Hematopoietic multipotent progenitor cell treated with erythropoietin and hydrocortisone succinate and interleukin-3 and kit ligand, for 6 days (in vitro differentiated cells): ENCODE measurements at places on chromosomes 3 and 15.

DNA sequence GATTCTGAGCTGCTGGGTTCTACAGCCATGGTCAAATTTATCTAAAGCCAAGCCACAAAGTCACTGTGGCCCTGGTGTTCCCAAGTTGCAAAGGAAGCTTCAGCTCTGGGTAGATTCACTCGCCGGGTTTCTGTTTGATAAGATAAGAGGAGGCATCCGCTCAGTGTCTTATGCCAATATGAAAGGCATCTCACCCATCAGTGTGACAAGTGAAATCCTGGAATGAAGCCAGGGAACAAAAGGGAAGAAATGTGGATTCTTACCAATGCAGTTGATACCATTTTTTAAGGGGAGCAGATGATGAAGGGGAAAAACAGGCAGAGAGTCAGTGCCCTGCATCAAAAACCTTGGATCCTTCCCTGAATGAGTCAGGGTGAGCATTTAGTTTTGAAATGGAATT, 2.8 kb upstream of the CPNE4 start:
- peak; percentile 13 for DNase-seq

- DNase-seq: no peak
Observed at GRCh38 chr3:38152609-38153008, 12.7 kb upstream of the OXSR1 start.

GRCh38 chr3:49937090-49937489, 2.9 kb upstream of the RBM6 start:
- peak; percentile 37 for DNase-seq

DNA sequence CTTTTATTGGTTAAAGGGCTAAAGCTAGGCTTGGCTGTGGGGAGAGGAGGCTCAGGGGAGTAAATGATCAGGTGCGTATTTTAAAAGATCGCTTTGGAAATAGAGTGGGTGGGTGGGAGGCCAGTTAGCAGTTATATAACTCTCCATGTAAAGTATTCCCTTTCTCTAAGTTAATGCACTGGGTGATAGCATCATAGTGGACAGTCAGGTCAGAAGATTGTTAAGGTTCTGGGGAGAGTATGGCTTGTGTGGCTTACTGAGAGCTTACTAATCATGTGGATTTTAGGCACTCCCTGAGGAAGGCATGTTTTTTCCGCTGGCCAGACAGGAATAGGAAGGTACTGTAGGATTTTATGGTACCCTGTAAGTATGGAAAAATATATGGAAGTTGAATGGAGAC, 6.3 kb upstream of the EIF3J start:
- no peak for DNase-seq

GRCh38 chr15:98666841-98667240, 18.5 kb downstream of the IGF1R start:
- no peak for DNase-seq

- peak; percentile 2 for DNase-seq
Observed at GRCh38 chr3:43584043-43584826, 37.6 kb downstream of the ANO10 start.

DNA sequence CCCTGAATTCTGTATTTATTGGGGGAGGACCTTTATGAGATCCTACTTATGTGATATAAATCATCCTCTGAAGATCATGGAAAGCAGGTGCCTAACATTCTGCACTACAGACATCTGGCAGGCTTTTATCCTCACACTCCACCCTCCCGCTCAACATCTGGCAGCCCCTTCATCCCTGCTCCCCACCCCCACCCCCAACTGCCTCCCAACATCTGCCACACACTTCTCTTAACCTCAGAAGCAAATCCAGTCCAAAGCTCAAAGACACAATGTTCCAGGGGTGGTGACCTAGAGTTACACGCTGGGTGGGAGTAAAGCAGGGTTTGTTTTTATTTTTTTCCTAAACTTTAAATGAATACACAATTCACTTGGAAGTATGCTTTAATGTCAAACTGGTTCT, 184.5 kb upstream of the ATP11B start:
- DNase-seq: no peak

DNA sequence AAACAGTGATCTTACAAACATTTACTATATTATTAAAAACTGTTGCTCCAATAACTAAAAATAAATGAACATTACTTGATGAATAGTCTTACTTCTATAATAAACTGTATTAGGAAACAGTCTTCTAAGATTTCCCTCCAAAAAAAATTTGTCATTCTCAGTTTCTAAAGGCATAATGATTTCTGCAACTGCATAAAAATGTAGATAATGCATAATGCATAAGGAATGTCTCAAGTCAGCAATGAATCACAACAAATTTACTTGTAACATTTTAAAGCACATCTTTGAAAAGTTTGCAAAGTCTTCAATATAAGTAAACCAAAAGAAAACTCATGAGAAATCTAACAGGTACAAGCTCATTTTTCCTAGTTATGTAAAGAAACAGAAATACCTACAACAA, 113.5 kb downstream of the VPS13C start:
- DNase-seq: no peak

- DNase-seq: no peak
Observed at GRCh38 chr3:184683234-184683633, 28.6 kb downstream of the MAGEF1 start.

DNA sequence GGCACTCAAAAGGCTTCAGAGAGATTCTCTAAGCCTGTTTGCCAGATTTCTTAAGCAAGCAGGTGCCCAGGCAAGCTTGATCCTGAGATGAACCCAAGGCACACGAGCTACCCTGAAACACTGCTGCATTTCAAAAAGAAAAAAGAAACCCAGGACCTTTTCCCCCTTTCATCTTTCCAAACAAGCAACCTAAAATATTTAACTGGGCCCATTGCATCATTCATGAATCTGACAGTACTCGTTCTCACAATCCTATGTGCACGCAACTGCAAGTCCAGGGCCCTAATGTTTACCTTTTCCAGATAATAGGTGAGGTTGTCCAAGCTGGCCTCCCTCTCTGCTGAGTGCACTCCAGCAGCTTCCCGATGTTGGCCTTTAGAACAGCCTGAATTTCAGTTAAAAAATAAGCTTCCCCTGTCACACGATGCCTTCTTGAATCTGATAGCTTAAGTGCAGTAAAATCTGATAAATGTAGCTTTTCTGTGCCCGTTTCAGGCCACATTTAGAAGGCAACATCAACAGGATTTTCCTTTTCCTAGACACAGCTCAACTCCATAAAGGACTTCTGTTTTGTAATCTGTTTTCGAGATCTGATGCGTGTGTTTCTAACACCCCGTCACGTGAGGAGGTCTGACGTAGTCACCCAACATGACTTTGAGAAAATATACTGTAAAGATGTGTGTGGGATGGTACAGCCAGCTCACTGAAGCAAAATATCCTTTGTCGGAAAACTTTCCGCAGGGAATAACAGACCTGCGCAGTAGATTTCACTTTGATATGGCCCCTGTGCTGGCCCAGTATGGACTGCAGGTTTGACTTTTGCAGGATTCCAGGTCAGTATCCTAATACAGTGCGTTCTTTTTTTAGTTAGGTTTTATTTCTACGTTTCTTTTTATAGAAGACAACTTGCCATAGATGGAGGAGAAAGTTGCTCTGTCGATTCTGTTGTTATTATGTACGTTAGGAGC, 55.1 kb upstream of the RASA2 start:
- DNase-seq: no peak

GRCh38 chr15:38062696-38063095, 128.3 kb downstream of the TMCO5A start:
- no peak for DNase-seq

- no peak for DNase-seq
Observed at GRCh38 chr3:72127844-72128243, 342.9 kb upstream of the PROK2 start.

- no peak for DNase-seq
Observed at GRCh38 chr15:90106522-90107117, 4.4 kb upstream of the IDH2 start.

DNA sequence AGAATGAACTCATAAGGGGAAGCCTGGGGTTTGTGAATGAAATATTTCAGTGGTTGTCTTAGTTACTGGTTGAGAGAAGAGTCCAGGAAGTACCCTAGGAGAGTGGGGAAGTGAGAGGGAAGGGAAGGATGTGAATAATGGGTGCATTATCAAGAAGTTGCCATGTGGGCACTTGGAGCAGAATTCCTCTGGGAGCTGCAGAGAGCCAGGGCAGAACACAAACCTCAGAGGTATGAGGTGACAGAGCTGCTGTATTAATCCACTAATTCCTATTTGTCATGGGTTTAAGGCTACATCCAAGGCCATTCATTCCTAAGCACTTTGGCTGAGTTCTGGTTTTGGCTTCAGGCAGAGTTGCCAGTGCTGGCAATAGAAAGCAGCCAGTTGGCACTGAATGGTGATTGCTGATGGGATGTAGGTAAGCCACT, 29.0 kb downstream of the NDUFB4 start:
- no peak for DNase-seq

DNA sequence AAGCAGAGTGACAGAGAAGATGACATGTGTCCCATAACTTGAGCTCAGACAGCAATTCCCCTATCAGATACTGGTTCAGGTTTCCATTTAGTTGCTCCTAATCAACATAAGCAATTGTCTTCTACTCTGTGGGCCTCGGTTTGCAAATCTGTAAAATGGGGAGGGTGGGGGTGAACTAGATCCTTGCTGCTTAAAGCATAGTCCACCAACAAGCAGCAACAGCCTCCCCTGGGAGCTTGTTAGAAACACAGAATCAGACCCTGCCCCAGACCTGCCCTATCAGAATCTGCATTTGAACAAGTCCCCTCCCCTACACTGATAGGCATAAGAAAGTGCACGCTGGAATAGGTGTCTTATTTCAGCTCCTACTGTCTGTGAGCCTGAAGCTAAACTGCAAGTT, 87.8 kb downstream of the CEMIP start:
- DNase-seq: no peak

DNA sequence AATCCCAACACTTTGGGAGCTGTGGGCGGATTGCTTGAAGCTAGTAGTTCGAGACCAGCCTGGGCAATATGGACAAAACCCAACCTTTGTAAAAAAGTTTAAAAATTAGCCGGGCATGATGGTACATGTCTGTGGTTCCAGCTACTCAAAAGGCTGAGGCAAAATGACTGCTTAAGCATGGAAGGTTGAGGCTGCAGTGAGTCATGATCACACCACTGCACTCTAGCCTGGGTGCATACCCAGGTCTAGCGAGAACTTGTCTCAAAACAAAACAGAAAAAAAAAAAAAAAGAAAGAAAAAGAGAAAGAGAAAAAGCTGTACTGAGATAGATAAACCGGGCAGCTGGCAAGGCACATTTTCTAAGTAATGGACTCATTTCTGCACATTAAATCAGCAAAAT, 10.6 kb downstream of the ARPP19 start:
- peak; percentile 28 for DNase-seq

DNA sequence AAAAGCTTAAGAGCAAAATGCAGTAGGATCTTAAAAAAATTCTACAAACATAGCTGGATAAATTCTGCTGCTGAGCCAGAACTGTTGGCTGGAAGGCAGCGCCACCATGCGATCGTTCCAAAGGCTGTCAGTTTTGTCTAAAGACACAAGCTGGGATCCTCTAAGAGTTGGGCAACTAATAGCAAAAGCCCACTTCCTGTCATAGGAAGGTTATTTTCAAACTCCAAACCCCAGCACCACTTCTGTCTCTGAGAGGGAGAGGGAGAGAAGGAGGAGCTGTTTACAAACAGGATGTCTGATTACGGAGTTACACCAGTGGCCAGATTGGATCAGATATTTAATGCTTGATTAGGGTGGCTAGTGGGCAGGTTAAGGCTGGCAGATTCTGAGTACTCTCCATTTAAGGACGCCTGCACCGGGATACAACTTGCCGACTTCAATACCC, 44.0 kb downstream of the EIF4E3 start:
- peak; percentile 81 for DNase-seq

DNA sequence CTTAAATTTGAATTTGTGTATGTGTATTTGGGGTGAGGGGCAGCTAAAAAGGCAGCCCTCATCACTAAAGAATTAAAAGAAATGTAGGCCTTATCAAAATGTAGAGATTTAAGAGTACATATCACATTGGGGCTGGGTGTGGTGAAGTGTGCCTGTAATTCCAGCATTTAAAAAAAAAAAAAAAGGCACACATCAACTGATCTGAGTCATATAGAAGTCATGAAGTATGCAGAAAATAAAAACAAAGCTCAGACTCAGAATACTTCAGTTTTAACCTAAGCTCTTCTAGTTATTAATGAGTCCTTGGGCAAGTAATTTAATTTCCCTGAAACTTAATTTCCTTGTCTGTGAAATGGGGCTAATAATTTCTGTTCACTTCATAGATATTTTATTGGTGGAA, 31.6 kb downstream of the SLC24A1 start:
- no peak for DNase-seq

GRCh38 chr3:78873641-78874040, 894.2 kb downstream of the ROBO1 start:
- DNase-seq: no peak

GRCh38 chr3:124760601-124761000, 30.3 kb downstream of the UMPS start:
- DNase-seq: no peak

DNA sequence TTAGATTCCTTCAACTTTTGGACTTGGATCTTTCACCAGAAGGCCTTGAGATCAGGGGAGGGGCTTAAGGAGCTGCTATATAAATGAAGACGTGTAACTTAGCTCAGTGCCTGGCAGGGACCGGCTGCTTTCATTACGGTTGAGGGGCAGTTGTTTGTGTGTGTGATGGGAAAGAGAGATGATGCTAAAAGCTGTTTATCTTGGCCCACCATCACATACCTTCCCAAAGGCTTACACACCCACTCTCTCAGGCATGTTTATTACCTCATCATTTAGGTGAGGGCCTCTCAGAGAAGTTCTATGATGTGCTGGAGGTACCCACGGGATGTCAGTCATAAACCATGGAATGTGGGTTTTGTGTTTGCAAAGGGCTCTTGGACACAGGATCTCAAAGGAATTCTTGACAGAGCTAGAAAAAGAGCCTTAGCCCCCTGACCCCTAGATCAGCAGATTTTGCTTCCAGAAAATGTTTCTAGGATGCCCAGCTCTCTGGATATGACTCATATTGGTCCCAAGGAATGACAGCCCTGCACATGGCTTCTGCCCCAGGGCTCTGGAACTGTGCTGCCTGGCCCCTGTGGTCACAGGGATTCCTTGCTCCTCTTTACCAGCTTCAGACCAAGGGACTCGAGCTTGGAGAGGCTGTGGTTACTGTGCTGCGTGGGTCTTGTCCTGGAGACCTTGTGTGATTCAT, 15.9 kb upstream of the SMAD3 start:
- no peak for DNase-seq

DNA sequence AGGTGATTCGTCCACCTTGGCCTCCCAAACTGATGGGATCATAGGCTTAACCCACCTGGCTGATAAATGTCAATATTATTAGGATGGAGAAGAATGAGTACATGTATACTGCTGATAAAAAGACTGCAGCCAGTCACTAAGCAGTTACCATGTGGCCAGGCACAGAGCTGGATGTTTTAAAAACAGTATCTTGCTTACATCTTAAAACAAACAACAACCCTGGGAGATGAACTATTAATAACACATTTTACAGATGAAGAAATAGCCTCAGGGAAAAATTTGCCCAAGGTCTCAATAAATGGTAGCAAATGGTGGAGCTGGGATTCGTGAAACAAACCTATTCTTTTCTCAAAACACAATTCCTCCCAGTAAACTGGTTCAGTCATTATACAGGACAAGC, 18.1 kb downstream of the IL17RD start:
- no peak for DNase-seq

GRCh38 chr15:67945951-67946700, 106.3 kb upstream of the RNU6-1 start:
- no peak for DNase-seq
